ENCODE measurements at places on chromosomes 3 and 15. TPM values are rescaled to one million over a fixed set of nuclear protein-coding genes. Genes with fewer than 3 reads are reported as not detected.

Gene SLC9C1
- 0.10 TPM for total RNA-seq

Gene SMCO1
- total RNA-seq: not detected

Gene COX17
- total RNA-seq: 21.5 TPM

Gene PTPN23
- 14.9 TPM for total RNA-seq

Gene PIAS1
- total RNA-seq: 200 TPM

Gene CCR1
- total RNA-seq: 60.7 TPM

Gene CYP8B1
- total RNA-seq: under 0.01 TPM

Gene SLC15A2
- total RNA-seq: 2.1 TPM

Gene NOX5
- not detected for total RNA-seq

Gene EBLN2
- 18.8 TPM for total RNA-seq

Gene LRRC49
- total RNA-seq: 0.21 TPM

Gene LYSMD2
- 18.1 TPM for total RNA-seq

Gene SLC28A1
- not detected for total RNA-seq

Gene QARS1
- total RNA-seq: 262 TPM
